SJSA1 (cell line): ENCODE measurements at places on chromosomes 5 and 9. TPM values are rescaled to one million over a fixed set of nuclear protein-coding genes. Genes with fewer than 3 reads are reported as not detected.

DNA sequence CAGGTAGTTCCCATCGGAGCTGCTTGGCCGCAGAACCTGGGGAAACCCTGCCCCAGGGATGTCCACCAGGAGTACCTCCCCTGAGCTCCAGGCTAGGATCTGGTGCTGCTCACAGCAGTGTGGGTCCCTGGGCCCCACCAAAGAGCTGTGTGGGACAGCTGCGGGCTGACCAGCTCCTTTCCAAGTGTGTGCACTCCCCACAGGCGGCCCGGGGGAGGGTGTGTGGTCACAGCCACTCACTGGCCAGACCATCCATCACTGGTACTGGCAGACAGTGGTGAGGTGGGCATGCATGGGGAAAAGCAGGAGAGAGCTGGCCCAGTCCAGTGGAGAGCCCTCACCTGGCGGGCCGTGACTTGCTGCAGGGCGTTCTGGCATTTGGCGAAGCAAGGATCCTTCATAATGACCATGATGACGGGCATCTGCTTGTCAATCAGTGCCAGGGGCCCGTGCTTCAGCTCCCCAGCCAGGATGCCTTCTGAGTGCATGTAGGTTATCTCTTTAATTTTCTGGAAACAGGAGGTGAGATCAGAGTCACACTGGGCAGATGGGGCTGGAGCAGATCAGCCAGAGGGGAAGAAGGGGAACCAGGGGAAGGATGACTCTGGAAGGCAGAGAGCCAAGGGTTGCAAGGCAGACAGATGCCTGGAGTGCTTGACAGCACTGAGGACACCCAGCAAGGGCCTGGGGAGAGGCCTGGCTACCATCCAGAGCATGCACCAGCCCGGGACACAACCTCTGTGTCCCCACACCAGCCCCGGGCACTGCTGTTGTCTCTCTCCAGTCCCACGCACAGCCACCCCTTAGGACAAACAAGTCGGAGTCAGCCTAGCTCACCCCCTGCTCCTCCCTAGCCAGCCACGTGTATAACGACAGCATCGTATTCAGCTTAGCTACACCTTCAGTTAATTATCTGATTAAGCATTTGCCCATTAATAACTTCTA is 12.8 kb upstream of the MAPK9 start:
- DNase-seq = no peak
- H3K27me3 ChIP-seq = no peaks in the 10 kb centered on the region
- H3K4me3 ChIP-seq = no peak overlapping the region
- H3K36me3 ChIP-seq = peaks cover 86% of the 10 kb centered on the region
- H3K4me1 ChIP-seq = no peaks in the 10 kb centered on the region
- no peak overlapping the region for H3K27ac ChIP-seq

- no peak for DNase-seq
- no peak overlapping the region for H3K4me3 ChIP-seq
- no peaks in the 10 kb centered on the region for H3K36me3 ChIP-seq
- H3K27me3 ChIP-seq = no peaks in the 10 kb centered on the region; the same call in 1 of the 2 replicates
These were observed 32.6 kb upstream of the GPX3 start for GRCh38 chr5:150987746-150988145.

ZSWIM6 gene
- 5.7 and 13.1 TPM in 2 replicates for total RNA-seq

PJA2 gene
- total RNA-seq = 138 and 160 TPM in 2 replicates

SLC45A2 gene
- total RNA-seq = not detected in 2 replicates

SLC6A7 gene
- not detected in 2 replicates for total RNA-seq

DNA sequence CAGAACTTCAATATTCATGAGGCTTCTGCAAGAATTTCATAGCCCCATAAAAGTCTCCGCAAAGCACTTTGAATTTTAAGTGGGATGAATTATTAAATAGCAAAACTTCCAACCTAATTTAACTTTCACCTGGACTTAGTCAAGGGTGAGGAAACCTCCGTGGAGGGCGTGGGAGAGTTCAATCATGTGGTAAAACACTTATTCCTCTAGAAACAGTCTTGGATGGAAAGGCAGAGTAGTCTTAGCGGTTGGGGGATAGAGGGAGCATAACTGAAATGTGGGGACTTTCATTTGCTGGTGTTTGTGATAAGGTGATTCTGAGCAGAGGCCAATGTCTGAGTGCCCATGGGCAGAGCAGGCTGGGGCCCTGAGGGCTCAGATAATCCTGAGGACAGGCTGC is 241.9 kb downstream of the IRX1 start:
- DNase-seq = no peak
- no peaks in the 10 kb centered on the region for H3K27me3 ChIP-seq
- H3K4me1 ChIP-seq = no peaks in the 10 kb centered on the region

KIF4B gene
- total RNA-seq = not detected in 2 replicates

PCDHB5 gene
- 25.2 and 27.3 TPM in 2 replicates for total RNA-seq

PCA3 gene
- not detected in 2 replicates for total RNA-seq

MEIKIN gene
- total RNA-seq = not detected in 2 replicates

DNA sequence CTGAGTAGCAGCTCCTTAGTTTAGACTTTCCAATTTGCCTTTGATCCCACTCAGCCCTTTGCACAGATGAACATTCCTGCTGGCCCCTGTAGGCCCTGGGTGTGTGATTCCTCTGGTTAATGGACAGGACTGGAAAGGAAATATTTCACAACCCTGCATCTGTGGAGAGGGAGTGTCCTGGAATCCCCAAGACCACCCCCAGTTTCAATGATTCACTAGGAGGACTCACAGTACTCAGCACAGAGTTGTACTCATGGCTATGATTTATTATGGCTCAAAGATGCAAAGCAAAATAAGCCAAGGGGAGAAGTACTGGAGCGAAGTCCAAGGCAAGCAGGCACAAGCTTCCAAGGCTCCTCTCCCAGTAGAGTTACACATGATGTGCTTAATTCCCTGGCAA is 42.4 kb upstream of the TJP2 start:
- peaks cover 14% of the 10 kb centered on the region for H3K4me1 ChIP-seq
- no peaks in the 10 kb centered on the region for H3K27me3 ChIP-seq
- no peak for DNase-seq

- no peak for DNase-seq
- H3K36me3 ChIP-seq = no peaks in the 10 kb centered on the region
- H3K4me3 ChIP-seq = no peak overlapping the region
- H3K27me3 ChIP-seq = peaks cover 2% of the 10 kb centered on the region; the same call in 1 of the 2 replicates
- H3K27ac ChIP-seq = no peak overlapping the region
These were observed 85.4 kb downstream of the TRIM36 start for GRCh38 chr5:115084246-115084793.

DNA sequence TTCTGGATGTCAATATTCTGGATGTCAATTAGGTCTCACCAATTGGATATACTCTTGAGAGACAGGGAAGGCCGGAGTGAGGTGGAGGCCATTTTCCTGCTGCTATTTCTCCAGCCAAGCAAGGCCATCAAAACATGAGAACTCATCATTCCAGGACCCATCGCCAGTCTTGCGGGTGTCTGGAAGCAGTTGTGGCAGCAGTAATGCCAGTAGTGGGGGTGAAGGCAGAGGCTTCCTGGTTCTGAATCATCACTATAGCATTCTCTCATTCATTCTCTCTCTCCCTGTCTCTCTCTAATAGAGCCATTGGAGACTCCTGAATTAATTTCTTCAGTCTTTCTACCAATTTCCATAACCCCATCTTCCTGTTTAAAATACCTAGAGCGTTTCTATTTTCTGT is 71.8 kb downstream of the EGFLAM start:
- peak; percentile 53 for DNase-seq
- H3K27me3 ChIP-seq = no peaks in the 10 kb centered on the region
- no peaks in the 10 kb centered on the region for H3K36me3 ChIP-seq

GRCh38 chr5:107894361-107894760 is 223.6 kb upstream of the EFNA5 start:
- no peaks in the 10 kb centered on the region for H3K27me3 ChIP-seq
- no peak overlapping the region for H3K4me3 ChIP-seq
- no peak for DNase-seq
- no peak overlapping the region for H3K27ac ChIP-seq

DNA sequence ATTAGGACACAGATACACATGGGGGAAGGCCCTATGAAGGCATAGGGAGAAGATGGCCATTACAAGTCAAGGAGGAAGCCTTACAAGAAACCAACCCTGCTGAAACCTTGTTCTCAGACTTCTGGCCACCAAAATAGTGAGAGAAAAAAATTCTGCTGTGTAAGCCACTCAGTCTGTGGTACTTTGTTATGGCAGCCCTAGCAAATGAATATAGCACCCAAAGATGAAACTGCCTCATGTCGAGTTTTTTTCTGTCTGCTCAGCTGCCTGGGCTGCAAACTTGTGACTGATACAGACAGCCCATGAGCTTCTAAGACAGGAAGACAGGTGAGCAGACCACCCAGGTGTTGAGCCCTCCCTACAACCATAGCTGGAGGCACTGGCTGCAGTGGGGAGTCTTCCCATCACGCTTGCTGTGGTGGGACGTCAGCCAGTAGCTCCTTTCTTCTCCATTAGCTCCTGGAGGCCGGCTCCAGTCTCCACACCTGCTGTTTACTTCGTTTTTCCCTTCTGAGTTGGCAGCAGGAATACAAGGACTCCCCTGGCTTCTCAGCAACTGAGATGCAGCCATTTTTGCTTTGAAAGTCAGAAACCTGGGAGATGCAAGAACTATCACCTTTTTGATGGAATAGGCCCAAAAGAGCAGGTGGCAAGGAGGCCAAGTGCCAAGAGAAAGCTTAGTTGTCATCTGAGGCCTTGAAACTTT is 164.9 kb downstream of the SEMA6A start:
- no peaks in the 10 kb centered on the region for H3K4me1 ChIP-seq
- no peak overlapping the region for H3K4me3 ChIP-seq
- H3K27me3 ChIP-seq = no peaks in the 10 kb centered on the region

STK32A gene
- total RNA-seq = 0.05 TPM in 1 of 2 replicates, not detected in the other

GRCh38 chr5:34005211-34005610 is 2.6 kb downstream of the AMACR start:
- no peak overlapping the region for H3K4me3 ChIP-seq
- DNase-seq = no peak
- H3K27me3 ChIP-seq = no peaks in the 10 kb centered on the region
- no peaks in the 10 kb centered on the region for H3K36me3 ChIP-seq
- 0 out of 2 replicates have a peak, but pooled peaks cover 9% of the 10 kb centered on the region for H3K4me1 ChIP-seq

RGMB gene
- 30.4 and 39.2 TPM in 2 replicates for total RNA-seq

HAVCR1 gene
- not detected in 2 replicates for total RNA-seq

GRCh38 chr5:162703914-162704313 is 636.3 kb downstream of the GABRG2 start:
- H3K36me3 ChIP-seq = no peaks in the 10 kb centered on the region
- no peak overlapping the region for H3K27ac ChIP-seq
- H3K27me3 ChIP-seq = no peaks in the 10 kb centered on the region; the same call in 1 of the 2 replicates
- H3K4me1 ChIP-seq = no peaks in the 10 kb centered on the region
- H3K4me3 ChIP-seq = no peak overlapping the region
- no peak for DNase-seq

- no peaks in the 10 kb centered on the region for H3K4me1 ChIP-seq
- H3K4me3 ChIP-seq = no peak overlapping the region
- peak; percentile 62 for DNase-seq
- no peak overlapping the region for H3K27ac ChIP-seq
These were observed 389.6 kb downstream of the SEMA5A start for GRCh38 chr5:9156282-9156681.

GMCL2 gene
- total RNA-seq = not detected in 2 replicates

GRCh38 chr9:76559286-76559685 is 100.3 kb downstream of the GCNT1 start:
- H3K4me1 ChIP-seq = no peaks in the 10 kb centered on the region; the same call in 1 of the 2 replicates
- no peak for DNase-seq
- H3K36me3 ChIP-seq = no peaks in the 10 kb centered on the region
- H3K27me3 ChIP-seq = no peaks in the 10 kb centered on the region
- no peak overlapping the region for H3K4me3 ChIP-seq

GRCh38 chr9:19481121-19481870 is 72.5 kb downstream of the ACER2 start:
- H3K4me3 ChIP-seq = no peak overlapping the region
- no peak overlapping the region for H3K27ac ChIP-seq
- DNase-seq = no peak
- H3K4me1 ChIP-seq = no peaks in the 10 kb centered on the region
- H3K36me3 ChIP-seq = no peaks in the 10 kb centered on the region

GRCh38 chr9:86751956-86752355 is 195.3 kb downstream of the GAS1 start:
- H3K27me3 ChIP-seq = no peaks in the 10 kb centered on the region
- no peak overlapping the region for H3K4me3 ChIP-seq
- no peaks in the 10 kb centered on the region for H3K36me3 ChIP-seq
- H3K4me1 ChIP-seq = no peaks in the 10 kb centered on the region; the same call in 1 of the 2 replicates

DNA sequence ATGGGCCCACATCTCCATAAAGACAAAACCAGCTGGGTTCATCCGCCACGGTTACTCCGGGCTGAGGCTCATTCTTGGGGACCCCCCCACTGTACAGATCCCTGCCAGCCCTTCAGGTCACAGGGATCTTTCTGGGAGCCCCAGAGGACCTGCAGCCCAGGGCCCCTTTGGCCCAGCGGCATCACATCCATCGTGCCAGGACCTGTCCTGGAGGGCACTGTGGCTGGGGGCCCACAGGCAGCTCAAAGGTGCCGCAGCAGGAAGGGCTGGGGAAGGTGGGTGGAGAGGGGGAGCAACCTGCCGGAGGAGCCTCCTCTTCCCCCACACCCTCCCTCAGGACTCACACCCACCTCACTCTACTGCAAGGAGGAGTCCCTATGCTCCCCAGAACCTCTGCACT is 252.8 kb downstream of the ROR2 start:
- no peaks in the 10 kb centered on the region for H3K36me3 ChIP-seq
- no peaks in the 10 kb centered on the region for H3K4me1 ChIP-seq
- no peak overlapping the region for H3K4me3 ChIP-seq
- no peaks in the 10 kb centered on the region for H3K27me3 ChIP-seq
- no peak overlapping the region for H3K27ac ChIP-seq

- no peak overlapping the region for H3K4me3 ChIP-seq
- DNase-seq = no peak
- H3K27ac ChIP-seq = no peak overlapping the region
- H3K27me3 ChIP-seq = no peaks in the 10 kb centered on the region
These were observed 68.9 kb downstream of the PHF2 start for GRCh38 chr9:93645149-93645889.

- no peaks in the 10 kb centered on the region; the same call in 1 of the 2 replicates for H3K4me1 ChIP-seq
- no peak for DNase-seq
- H3K27me3 ChIP-seq = no peaks in the 10 kb centered on the region
- no peak overlapping the region for H3K27ac ChIP-seq
- no peak overlapping the region for H3K4me3 ChIP-seq
- H3K36me3 ChIP-seq = no peaks in the 10 kb centered on the region
These were observed 42.7 kb upstream of the IER5L start for GRCh38 chr9:129220771-129221170.

GRCh38 chr5:166123717-166124116 is 2167.7 kb upstream of the WWC1 start:
- no peaks in the 10 kb centered on the region for H3K36me3 ChIP-seq
- H3K4me1 ChIP-seq = no peaks in the 10 kb centered on the region
- H3K27ac ChIP-seq = no peak overlapping the region
- H3K27me3 ChIP-seq = no peaks in the 10 kb centered on the region

DNA sequence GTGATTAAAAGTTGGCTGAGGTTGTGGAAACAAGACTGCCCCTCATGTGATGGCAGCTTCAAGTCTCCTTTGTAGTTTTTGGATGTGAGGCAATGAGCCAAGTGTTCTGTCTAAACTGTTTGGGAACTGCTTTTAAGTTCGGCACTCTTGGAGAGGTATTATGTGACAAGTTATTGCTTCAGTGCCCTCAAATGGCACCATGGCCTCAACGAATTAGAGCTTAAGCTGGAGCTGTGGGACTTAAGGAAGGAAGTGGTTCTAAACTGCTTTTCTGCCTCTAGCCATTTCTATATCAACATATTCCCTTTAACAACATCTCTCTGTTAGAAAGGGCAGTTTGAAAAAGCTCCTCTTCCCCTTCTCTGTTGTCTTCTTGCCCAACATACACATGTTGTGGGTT is 227.7 kb downstream of the RFK start:
- DNase-seq = no peak
- no peak overlapping the region for H3K27ac ChIP-seq
- peaks cover 8% of the 10 kb centered on the region for H3K4me1 ChIP-seq
- peaks cover 19% of the 10 kb centered on the region for H3K36me3 ChIP-seq
- H3K27me3 ChIP-seq = no peaks in the 10 kb centered on the region
- no peak overlapping the region for H3K4me3 ChIP-seq
